Ovary (tissue), 10 donors: ENCODE measurements at places on chromosomes 3 and 15. TPM values are rescaled to one million over a fixed set of nuclear protein-coding genes. Genes with fewer than 3 reads are reported as not detected.

The ATP8B4 gene
- polyA plus RNA-seq, result 11.3 TPM

The PRRT3 gene
- 1.0 TPM for polyA plus RNA-seq

The ITIH1 gene
- not detected for polyA plus RNA-seq

The TWF2 gene
- 40.7 TPM for polyA plus RNA-seq

The AMT gene
- polyA plus RNA-seq, result 23.7 TPM

The CSK gene
- polyA plus RNA-seq, result 21.6 TPM

The SLC49A4 gene
- 13.4 TPM for polyA plus RNA-seq

The TRIM42 gene
- polyA plus RNA-seq, result not detected

The STRIT1 gene
- polyA plus RNA-seq, result not detected

The KATNBL1 gene
- polyA plus RNA-seq, result 12.9 TPM

The GHSR gene
- not detected for polyA plus RNA-seq

The ANKUB1 gene
- polyA plus RNA-seq, result not detected

The TMEM40 gene
- polyA plus RNA-seq, result 0.11 TPM

The KLHL40 gene
- polyA plus RNA-seq, result not detected

The P4HTM gene
- polyA plus RNA-seq, result 33.5 TPM

The GPR176 gene
- polyA plus RNA-seq, result 3.0 TPM

The ALDH1L1 gene
- 8.3 TPM for polyA plus RNA-seq

The HYKK gene
- polyA plus RNA-seq, result 6.7 TPM

The DCLK3 gene
- 0.01 TPM for polyA plus RNA-seq

The SEMA6D gene
- 13.7 TPM for polyA plus RNA-seq

The SLC6A1 gene
- 1.2 TPM for polyA plus RNA-seq

The KLHL6 gene
- 2.7 TPM for polyA plus RNA-seq

The INSYN1 gene
- polyA plus RNA-seq, result 11.9 TPM

The C3orf62 gene
- polyA plus RNA-seq, result 7.9 TPM

The GNAT1 gene
- polyA plus RNA-seq, result not detected

The CPN2 gene
- not detected for polyA plus RNA-seq

The RYK gene
- 78.1 TPM for polyA plus RNA-seq

The FAM107A gene
- polyA plus RNA-seq, result 19.9 TPM

The IL12A gene
- 0.37 TPM for polyA plus RNA-seq
